ENCODE measurements at places on chromosomes 3 and 15.

GRCh38 chr3:159950156-159950898 lies 38.3 kb upstream of the IL12A start:
- no peak for DNase-seq

GRCh38 chr3:154775821-154776548 lies 304.1 kb upstream of the MME start:
- DNase-seq: no peak

DNA sequence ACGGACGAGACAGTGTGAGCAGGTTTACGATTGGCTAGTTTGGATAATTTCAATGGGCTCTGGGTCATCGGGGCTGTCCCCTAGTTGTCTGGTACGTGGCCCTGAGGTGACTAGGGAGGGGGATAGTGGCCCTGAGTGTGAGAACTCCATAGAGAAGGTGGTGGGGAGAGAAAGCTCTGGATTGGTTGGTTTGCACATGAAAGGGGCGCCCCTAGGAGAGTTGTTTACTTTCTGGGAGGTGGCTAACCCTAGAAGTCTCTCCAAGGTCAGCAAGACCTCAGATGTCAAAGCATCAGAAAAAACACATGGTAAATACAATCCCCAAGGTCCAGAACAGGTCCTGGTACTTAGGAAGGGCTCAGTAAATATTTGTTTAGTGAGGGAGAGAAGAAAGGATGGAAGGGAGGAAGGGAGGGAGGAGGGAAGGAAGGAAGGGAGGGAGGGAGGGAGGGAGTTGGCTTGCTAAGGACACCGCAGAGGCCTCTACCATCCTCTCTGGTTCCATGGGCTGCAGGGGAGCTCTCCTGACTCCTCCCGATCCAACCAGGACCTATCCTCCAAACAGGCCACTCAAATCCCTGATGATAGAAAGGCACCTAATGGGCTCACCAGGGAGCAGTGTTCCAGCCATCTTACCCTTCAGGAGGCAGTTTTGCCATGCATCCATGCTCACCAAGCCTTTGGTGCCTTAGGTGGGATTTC lies 3.0 kb upstream of the TRH start:
- no peak for DNase-seq

DNA sequence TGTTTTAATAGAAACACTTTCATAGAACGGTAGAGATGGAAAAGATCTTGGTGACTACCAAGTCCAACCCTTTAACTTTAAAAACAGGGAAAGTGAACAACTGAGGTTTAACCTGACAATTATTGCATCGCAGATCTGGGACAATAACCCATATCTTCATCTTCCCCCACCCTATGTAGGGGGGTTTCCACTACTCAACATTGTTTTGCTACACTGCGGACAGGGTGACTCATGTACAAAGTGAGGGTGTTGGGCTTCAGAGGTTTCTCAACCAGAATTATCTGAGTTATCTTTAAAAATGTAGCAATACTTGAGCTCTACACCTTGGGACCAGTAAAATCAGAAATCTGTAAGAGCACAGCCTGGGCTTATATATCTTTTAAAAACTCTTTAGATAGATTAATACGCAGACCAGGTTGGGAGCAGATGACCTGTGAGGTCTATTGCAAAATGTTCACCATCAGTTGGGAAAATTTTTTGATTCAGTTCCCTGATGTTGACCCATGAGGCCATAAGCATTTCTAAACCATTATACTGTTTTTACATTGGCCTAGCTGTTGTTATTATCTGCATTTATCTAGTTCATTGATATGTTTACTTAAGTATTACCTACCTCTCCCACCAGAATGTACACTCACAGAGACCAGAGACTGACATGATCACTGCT lies 103.6 kb upstream of the ICE2 start:
- DNase-seq: no peak

DNA sequence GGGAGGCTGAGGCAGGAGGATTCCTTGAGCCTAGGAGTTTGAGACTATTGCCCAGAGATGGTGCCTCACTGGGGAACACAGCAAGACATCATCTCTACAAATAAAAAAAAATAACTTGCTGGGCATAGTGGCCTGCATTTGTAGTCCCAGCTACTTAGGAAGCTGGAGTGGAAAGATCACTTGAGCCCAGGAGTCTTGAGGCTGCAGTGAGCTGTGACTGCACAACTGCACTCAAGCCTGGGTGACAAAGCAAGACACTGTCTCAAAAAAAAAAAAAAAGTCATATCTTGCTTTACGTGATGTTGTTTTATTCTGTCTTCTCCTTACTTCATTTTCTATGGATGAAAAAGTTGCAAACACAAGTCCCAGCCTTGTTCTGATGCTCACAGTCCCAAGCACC lies 14.1 kb downstream of the GATM start:
- no peak for DNase-seq

GRCh38 chr15:48627260-48627940 lies 18.1 kb downstream of the FBN1 start:
- no peak for DNase-seq

Measured in tibial artery (tissue), 4 donors.